ENCODE measurements at places on chromosomes 5 and 9. TPM values are rescaled to one million over a fixed set of nuclear protein-coding genes. Genes with fewer than 3 reads are reported as not detected.

- DNase-seq: peak; percentile 91
Measured at GRCh38 chr9:120583958-120584369, 4.0 kb upstream of the CDK5RAP2 start.

PELO gene
- 23.8 TPM for total RNA-seq

P4HA2 gene
- total RNA-seq: 87.2 TPM

TEX48 gene
- total RNA-seq: not detected

DNA sequence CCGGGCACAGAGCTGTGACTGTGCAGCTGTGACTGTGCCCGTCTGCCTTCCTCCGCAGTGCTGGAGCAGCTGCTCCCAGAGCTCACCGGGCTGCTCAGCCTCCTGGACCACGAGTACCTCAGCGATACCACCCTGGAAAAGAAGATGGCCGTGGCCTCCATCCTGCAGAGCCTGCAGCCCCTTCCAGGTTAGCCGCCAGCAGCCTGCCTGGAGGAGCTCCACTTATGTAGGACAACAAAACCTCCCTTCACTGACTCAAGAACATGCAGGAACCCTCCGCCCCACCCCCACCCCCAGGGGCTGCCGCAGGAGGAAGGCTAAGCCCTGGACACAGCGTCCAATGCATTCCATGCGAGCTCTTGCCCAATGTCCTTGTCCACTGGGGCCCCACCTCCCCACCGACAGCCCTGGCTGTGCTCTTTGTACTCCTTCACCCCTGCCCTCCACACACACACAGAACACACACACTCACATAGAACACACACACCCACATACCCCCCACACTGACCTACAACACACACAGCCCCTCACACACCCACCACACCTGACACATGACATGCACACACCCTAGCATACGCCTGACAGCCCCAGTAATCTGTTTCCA lies 27.9 kb downstream of the AFAP1L1 start:
- no peak for DNase-seq

All from tongue (tissue), 3 donors.